ENCODE measurements at places on chromosomes 5 and 9.

GRCh38 chr9:35001285-35001677, 11.7 kb downstream of the DNAJB5 start:
- DNase-seq = no peak

- no peak for DNase-seq
Observed at GRCh38 chr9:121947775-121948174, 145.3 kb downstream of the TTLL11 start.

DNA sequence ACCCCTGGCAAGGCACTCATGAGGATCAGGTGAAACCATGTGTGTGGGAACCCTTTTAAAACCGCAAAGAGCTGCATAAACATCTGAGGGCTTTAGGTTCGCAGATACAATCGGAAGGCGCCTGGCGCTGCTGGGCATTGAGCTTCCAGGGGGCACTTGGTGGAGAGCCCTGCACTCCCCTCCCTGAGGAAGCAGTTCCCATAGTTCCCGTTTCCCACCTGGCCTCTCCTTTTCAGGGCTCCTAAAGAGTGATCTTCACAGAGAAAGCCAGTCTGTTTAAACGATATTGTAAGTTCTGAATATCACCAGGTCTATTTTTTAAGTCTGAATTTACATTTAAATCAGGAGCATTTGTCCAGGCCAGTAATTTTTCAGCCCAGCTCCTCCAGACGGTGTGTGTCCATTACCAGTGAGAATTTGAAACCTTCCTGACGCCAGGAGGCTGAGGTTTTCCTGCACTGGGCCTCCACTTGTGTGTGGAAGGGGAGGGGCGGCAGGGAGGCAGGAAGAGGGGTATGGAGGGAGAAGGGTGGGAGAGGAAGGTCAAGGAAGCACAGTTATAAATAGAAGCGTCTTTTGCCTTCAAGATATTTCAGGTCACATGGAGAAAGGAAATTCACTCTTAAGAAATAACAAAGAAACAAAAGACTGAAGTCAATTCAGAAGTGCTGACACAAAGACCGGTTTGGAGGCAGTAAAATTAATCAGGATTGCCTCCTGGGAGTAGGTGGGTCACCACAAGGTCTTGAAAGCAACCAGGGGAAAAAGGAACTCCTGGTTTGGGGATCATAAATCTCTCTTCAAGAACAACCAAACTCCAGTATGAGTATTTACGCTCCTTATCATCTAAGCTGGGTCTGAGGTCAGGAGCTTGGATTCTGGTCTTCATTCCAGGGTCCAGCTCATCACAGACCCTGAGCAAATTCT, 14.3 kb upstream of the MGAT1 start:
- DNase-seq = no peak

- no peak for DNase-seq
Observed at GRCh38 chr9:35771075-35771433, 17.0 kb upstream of the MSMP start.

- DNase-seq = no peak
Observed at GRCh38 chr9:108698231-108698630, 157.6 kb downstream of the ACTL7B start.

DNA sequence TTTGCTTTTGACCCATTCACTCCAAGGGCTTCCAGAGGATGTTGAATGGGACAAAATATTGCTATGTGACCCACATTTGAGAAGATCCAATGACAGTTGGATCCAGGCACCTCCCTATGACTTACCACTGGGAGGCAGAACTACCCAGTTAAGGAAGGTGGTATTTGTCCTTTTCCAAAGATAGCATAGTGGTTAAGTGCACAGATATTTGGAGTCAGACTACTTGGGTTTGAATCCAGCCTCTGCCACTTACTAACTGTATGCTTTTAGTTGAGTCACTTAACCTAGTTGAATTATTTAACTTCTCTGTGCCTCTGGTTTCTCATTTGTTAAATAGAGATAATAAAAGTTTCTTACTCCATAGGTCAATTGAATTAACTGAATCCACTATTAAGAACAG, 74.5 kb upstream of the PALM2AKAP2 start:
- DNase-seq = no peak

GRCh38 chr9:74443036-74443750, 53.9 kb upstream of the RORB start:
- no peak for DNase-seq

DNA sequence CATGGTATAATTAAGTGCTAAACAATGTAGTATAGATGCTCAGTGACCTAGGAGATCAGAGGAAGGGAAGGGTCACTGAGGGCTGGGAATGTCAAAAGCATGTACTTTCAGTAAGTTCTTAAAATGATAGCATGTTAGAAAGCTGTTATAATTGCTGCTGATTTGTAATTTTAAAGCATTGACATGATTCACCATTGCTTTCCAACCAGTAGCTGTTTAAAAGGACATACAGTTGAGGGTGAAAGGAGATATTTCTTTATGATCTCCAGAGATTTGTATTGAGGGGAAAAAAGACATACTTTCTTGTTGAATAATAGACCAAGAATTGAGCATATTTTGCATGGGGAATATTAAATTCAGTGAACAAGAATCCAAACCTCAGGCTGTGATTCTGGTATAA, 1.2 kb upstream of the SLC1A3 start:
- no peak for DNase-seq

DNA sequence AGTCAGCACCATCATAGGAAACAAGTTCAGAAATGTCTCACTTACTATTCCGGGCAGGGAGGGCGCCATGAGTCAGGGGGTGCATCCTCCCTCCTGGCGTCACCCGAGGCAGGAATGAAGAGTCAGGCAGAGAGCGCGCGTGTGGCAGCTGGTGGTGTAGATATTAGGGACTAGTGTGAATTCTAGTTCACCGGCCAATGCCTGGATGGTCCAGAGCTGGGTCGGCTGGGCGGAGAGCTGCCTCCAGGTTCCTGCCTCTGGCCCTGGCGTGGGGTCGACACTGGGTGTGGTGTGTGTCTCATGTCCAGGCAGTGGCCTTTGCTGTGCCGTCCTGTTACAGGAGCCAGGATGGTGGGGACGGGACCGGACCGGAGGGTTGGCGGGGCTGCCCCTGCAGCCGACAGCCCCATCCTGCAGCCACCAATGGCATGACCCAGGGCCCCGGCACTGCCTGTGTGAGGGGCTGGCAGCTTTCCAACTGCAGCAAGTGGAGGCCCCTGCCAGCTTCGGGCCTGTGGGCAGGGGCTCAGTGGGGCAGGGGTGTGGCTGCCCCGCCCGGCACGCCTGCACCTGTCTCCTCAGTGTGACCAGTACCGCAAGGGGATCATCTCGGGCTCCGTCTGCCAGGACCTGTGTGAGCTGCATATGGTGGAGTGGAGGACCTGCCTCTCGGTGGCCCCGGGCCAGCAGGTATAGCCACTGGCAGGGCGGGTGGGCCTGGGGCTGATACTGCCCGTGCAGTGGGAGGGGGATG, 9.1 kb downstream of the DIPK1B start:
- no peak for DNase-seq

DNA sequence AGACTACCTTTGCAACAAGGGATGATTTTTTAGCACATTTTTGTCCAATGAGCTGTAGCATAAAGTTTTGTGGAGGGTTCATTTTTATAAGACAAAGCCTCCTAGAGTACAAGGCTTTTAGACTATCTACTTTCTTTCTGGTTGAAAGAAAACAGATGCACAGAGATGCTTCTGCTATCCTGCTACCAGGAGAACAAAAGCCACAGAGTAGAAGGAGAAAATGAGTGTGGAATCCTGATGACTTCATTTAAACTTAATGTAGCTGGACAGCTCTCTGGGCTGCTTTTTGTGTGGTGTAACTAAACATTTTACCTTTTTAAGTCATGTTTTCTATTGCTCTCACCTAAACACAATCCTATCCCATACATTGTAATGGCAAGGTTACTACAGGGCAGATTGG, 1009.4 kb downstream of the TLE1 start:
- no peak for DNase-seq

DNA sequence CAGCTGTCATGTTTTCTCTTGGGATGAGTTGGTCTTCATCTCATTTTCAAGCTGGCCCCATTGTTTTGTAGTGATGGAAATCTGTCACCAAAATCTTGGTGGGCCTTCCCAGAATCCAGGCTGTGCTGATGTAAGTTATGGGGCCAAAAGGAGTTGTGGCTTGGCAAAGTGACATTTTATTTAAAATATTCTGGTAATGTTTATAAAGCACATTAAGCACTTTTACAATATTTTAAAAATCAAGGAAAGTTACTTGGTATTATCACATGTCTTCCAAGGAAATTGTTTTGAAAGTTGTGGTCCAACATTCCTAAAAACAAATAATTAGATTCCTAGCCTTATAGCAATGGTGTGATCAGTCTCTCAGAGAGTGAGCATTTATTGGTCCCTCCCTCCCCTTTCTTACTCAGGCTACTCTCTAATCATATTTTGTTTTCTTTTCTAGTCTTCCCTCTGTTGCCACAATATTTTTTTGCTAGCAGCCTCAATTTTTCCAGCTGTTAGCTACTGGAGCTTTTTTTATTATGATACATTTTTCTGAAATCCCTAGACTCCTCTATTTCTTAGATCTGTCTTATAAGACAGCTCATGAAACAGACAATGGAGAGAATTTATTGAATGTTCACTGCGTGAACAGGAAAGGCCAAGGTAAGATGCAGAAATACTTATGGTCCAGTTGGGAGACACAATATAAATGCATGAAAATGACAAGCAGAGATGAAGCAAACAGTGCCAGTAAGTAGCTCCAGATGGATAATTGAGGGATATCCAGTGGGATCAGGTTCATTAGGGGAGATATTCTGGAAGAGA, 408.1 kb upstream of the ZNF608 start:
- no peak for DNase-seq

GRCh38 chr5:32581010-32581785, 4.2 kb upstream of the SUB1 start:
- no peak for DNase-seq

GRCh38 chr5:179516221-179516620, 34.1 kb upstream of the RUFY1 start:
- DNase-seq = no peak

GRCh38 chr5:80399526-80400239, 8.2 kb upstream of the ZFYVE16 start:
- DNase-seq = peak; percentile 39

- no peak for DNase-seq
Observed at GRCh38 chr9:121222524-121223171, 21.0 kb upstream of the RAB14 start.

- no peak for DNase-seq
Observed at GRCh38 chr5:132470010-132470392, 20.6 kb downstream of the IRF1 start.

- no peak for DNase-seq
Observed at GRCh38 chr5:99116526-99116925, 187.7 kb upstream of the CHD1 start.

DNA sequence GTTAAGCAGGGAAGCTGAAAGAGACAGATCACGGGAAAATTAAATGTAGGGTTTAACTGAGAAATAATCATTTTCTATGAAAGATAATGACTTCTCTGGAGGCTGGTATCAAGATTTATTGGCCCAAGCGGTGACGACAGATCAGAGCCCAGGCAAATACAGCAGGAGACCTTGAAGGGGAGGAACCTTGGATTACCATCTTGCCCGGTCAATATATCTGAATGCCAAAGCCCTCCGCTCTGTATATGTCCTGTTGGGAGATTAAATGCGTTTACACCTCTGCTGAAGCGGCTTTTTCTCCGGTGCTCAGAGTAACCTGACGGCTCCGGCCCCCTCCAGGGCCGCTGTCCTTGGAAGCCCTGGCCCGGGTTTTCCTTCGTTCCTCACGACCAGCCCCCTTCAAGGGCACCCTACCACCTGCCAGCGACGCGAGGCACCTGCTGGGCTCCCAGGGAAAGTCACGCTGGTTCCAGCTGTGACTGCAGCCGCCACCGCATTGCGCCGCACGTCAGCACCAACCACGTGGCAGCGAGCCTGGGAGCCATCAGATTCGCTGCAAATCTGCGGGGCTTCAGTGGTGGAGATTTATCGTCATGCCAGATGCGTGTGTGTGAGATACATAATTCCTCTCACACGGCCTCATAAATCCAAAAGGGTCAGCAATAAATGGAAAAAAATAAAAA, 4.4 kb upstream of the QSOX2 start:
- no peak for DNase-seq

- no peak for DNase-seq
Observed at GRCh38 chr9:83200531-83200930, 137.6 kb upstream of the RASEF start.

DNA sequence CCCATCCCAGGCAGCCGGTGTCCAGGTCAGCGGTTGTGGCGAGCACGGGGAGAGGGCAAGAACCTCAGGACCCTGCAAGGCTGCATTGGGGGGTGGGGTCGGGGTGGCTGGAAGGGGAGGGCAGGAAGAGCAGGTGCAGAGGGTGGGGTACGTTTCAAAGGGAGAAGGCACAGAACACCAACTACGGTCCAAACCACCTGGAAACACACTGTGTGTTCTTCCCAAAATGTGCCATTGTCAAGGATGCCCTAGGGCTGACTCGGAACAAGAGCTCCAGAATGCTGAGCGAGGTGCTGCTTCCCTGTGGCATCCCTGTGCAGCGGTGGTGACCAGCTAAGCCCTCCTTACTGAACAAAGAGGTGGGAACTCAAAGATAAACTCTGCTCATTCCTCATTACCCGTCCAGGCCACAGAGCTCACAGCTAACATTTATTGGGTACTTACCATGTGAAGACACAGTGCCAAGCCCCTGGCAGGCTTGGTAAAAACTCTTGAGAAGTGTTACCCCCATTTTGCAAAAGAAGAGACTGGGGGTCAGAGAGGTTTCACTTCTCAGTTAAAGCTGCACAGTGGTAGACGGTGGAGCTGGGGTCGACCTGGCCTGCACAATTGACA, 153.8 kb downstream of the COL23A1 start:
- DNase-seq = no peak

GRCh38 chr9:100575765-100576386, 2.0 kb upstream of the CAVIN4 start:
- DNase-seq = no peak
